Naive thymus-derived CD4-positive, alpha-beta T cell (primary cell): ENCODE measurements at places on chromosomes 16 and 17.

GRCh38 chr17:63291258-63291657 is 154.8 kb downstream of the CYB561 start:
- DNase-seq, result no peak

- DNase-seq, result no peak
These were observed 112.8 kb downstream of the ZNF423 start for GRCh38 chr16:49743203-49743464.

DNA sequence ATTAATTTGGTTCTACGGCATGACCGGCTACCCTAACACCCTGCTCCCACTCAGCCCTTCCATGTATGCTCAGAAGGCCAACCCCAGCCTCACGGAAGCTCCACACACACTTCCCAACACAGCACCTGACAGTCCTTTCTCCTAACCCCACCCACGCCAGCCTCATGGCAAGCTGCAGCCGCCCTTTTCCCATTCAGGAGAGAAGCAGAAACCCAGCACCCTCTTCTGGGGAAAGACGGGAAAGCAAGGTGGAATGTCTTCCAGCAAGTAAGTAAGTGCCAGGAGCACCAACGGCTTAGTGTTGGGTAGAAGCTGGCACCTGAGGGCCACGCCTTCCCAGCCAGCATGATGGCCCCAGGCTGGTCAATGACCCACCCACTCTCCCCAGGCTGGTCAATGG is 32.1 kb downstream of the ABR start:
- DNase-seq, result no peak

DNA sequence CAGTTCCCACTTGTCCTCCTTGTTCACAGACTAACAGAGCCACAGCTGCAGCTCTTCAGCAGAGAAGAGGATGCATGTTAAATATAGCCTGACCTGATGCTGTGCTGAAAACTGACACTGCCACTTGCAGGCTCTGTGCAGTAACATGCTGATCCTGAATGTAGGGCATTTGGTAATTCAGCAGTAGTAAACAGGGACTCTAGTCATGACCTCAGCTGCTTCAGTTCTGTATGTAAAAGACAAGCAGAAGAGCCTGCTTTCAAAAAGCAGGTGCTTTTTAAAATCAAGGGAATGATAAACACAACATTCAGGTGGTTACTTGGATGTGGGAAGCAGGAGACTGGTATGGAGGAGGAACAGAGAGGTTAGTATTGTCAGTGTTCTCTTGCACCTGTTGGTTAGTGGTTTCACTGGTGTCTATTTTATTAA is 33.8 kb downstream of the ESRP2 start:
- no peak for DNase-seq

DNA sequence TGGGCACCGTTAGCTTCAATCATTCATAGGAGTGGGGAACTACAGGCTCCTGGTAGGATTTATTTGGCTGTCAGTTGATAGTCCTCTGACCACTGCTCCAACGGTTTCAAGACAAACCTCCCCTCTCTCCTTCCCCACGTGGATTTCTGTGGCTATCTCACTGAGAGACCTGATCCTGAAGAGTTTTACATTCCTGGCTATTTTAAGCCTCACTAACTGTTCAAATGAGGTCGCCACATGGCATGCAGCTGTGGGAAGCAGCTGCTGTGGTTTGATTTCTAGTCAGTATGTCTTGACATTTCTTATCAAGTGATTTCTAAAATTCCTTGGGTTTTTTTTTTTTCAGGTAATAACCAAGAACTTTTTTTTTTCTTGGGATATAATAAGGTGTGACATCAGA is 38.3 kb downstream of the CDK5R1 start:
- no peak for DNase-seq

- DNase-seq, result no peak
These were observed 182 bp upstream of the SPECC1 start for GRCh38 chr17:20009052-20009301.

DNA sequence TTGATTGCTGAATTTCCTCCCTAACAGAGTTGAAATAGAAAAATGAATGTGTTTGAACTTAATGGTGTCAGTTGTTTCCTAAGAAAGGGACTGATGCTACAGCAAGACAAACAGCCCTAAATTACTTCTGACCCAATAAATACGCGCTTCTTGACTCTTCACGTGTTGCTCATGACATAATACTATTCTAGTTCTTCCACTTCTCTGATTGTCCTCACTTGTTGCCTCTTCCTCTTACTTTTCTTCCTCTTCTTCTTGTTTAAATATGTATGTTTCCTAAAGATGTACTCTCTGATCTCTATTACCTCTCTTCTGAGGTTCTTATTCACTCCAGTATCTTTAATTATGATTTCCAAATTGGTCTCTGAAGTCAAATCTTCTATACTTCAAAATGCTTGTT is 32.4 kb downstream of the RNF43 start:
- no peak for DNase-seq

- no peak for DNase-seq
These were observed 13.5 kb upstream of the ITGB3 start for GRCh38 chr17:47239967-47240651.

- no peak for DNase-seq
These were observed 7.5 kb downstream of the TK1 start for GRCh38 chr17:78179372-78179771.

DNA sequence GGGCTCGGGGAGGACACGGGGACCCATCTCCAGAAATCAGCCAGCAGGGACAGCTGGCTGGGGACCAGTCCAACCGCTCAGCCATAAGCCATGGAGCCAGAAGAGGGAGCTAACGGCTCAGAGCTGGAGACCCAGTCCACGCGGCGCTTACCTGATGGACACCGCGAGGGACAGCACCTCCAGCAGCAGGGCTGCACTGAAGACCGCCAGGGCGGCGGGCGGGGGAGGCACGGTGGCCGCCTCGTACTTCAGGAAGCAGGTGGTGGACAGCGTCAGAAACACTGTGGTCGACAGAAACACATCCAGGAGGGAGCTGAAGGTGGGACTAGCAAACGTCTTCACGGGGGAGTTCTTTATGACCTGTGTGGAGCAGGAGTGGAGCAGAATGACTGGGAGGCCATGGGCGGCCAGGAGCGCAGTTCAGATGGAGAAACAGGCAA is 102.6 kb upstream of the CREBBP start:
- peak; percentile 48 for DNase-seq

- DNase-seq, result no peak
These were observed 311 bp upstream of the KDM8 start for GRCh38 chr16:27202923-27203506.

- no peak for DNase-seq
These were observed 28.3 kb upstream of the RPTOR start for GRCh38 chr17:80516171-80516932.

DNA sequence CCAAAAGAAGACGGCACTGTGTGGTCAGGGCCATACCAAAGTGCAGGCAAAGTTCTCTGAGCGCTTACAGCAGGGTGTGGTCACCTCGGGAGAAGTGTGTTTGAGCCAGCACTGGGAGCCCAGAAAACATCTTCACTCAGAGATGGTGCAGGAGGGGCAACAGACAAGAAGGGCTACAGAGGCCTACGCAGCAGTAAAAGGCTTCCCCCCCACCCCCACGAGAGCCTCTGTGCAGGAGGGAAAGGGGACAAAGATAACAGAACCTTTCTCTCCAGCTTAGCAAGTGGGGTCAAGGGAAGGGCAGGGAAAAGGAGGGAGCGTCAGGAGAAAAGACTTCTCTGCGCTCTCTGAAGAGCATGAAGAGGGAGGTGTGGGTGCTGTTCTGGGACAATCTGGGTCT is 2.8 kb downstream of the VAT1 start:
- no peak for DNase-seq

- no peak for DNase-seq
These were observed 106.3 kb downstream of the PRKCB start for GRCh38 chr16:23941963-23942564.

DNA sequence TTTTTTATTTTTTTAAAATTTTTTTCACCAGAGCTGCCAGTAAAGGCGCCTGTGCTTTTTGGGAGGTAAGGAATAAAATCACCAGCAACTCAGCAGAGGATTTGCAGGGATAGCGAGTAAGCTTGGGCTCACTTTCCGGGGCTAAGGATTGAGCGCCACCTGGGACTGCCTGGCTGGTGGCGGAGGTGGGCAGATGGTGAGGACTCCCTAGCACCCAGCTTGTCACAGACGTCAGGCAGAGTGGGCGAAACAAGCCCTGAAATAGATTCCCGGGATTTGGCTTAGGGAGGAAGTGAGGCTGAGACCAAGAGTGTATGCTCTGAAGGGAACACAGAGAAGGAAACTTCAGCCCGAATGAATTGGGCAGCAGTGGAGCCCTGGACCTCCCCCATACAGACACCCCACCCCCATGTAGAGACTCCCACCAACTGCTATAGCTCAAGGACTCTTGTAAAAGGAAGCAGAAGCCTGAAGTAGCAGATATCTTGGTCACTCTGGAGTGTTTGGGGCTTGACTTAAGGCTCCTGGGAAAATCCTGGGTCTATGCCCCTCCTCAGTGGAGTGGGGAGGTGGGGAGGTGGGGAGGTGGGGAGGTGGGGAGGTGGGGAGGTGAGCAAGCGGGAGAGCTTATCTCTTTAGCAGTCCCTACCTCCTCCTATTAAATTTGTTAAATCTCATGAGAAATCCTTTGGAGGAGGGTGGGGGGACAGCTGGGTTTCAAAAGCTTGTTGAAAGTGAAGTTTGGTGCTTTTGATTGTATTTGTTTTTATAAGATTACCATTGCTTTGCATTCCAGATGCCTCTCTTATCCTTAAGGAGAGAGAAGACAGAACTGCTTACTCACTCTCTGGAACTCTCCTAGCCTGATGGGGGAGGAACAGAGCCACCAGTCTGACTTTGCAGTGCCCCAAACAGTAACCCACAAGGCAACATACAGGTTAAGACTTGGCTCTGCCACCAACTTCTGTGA is 8.2 kb downstream of the ARL4D start:
- DNase-seq, result no peak

GRCh38 chr16:88329726-88330700 is 52.7 kb upstream of the ZNF469 start:
- DNase-seq, result no peak

DNA sequence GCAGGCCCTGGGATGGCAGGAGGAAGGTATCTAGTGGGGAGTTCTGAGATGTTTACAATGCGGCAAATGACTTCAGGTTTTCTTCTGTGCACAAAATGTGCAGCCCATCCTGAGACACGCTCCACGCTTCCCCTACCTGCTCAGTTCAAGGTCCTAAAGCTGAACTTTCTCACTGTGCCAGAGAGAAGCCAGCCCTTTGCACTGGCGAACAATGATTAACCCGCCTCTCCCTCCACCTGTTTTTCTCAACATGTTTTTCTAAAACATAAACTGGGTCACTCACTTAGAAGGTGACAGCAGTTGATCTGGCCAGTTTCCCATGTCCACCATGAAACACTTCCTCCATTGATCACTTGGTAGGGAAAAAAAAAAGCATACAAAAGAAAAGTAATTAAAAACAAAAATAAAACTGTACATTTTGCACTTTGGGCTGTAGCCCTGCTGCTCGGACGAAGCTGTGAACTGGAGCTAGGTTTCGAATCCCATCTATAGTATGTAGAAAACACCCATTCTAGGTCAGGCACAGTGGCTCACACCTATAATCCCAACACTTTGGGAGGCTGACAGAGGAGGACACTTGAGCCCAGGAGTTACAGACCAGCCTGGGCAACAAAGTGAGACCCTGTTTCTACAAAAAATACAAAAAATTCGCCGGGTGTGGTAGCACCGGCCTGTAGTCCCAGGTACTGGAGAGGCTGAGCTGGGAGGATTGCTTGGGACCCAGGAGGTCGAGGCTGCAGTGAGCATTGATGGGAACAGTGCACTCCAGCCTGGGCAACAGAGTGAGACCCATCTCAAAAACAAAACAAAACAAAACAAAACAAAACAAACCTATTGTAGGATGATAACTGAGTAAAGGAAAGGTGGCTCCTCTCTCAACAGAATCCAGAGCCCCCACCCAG is 6.1 kb upstream of the G6PC1 start:
- DNase-seq, result no peak

GRCh38 chr17:59439741-59440211 is 108.3 kb downstream of the YPEL2 start:
- DNase-seq, result no peak

DNA sequence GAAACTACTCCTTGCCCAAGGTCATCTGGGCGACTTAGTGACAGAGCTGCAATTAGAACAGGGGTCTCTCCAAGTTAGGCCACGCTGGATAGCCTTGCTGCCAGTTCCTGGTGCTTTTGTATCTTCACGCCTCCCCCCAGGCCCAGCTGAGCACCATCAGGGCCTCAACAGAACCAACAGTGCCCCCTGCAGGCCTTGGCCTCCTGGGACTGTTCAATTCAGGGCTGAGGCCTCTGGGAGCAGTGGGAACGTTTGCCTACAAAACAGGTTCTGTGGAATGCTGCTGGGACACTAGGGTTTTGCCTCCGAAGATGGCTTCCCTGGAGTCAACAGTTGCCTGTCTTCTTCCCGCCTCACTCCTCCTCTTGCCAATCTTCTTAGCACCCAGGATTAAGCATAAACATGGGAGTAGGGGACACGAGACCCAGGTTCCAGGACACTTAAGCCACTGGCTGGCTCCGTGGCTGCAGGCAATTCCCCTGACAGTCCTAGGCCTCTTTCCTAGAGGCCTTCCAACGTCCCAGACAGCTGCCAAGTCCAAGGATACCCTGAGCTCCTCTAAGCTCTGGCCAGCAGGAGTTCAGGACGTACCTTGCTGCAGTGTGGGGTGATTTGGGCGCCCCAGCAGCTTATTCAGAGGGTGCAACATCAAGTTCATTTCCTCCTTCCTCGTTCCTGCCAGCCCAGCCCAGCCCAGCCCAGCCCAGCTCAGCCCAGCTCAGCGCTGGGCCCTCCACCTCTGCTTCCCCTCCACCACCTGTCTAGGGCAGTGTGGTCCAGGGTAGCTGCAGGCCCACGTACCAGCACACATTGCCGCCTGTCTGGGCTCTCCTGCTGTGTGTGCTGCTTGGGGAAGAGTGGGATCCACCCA is 246.6 kb upstream of the RPL38 start:
- peak; percentile 27 for DNase-seq

DNA sequence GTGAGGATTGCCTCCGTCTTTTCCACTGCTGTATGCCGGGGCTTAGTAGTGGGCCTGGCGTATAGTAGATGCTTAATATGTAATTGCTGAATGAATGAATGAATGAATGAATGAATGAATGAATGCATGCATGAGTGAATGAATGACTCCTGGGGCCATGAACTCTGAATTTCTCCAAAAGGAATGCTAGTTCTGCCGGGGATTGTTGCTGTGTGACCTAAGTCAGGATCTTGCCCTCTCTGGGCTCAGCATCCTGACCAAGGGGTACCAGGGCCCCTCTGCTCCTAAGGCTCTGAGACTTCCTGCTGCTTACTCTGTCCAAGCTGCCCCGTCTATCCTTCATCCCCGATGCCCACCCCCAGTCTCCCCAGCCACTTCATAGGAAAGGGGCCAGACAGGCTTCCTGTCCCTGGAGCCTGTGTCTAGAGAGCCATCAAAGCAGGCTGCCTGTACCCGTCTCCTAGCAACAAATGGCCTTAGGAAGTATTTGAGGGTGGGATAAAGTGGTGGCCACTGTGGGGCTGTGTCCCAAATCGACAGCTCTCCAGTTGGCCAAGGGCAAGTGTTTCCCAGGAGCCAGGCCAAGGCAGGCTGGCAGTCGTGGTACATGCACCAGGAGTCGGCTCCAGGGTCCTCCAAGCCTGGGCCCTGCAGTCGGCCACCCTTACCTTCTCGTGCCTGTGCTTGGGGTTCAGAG is 11.6 kb upstream of the MPRIP start:
- DNase-seq, result no peak

- DNase-seq, result no peak
These were observed 30.9 kb upstream of the ITGAX start for GRCh38 chr16:31323959-31324629.

- DNase-seq, result no peak
These were observed 15.0 kb upstream of the NAGLU start for GRCh38 chr17:42521036-42521435.

- no peak for DNase-seq
These were observed 483.5 kb downstream of the CDH13 start for GRCh38 chr16:83110269-83110668.

- DNase-seq, result no peak
These were observed 141.7 kb downstream of the MRM1 start for GRCh38 chr17:36743130-36743529.
